ENCODE measurements at places on chromosomes 16 and 17.

DNA sequence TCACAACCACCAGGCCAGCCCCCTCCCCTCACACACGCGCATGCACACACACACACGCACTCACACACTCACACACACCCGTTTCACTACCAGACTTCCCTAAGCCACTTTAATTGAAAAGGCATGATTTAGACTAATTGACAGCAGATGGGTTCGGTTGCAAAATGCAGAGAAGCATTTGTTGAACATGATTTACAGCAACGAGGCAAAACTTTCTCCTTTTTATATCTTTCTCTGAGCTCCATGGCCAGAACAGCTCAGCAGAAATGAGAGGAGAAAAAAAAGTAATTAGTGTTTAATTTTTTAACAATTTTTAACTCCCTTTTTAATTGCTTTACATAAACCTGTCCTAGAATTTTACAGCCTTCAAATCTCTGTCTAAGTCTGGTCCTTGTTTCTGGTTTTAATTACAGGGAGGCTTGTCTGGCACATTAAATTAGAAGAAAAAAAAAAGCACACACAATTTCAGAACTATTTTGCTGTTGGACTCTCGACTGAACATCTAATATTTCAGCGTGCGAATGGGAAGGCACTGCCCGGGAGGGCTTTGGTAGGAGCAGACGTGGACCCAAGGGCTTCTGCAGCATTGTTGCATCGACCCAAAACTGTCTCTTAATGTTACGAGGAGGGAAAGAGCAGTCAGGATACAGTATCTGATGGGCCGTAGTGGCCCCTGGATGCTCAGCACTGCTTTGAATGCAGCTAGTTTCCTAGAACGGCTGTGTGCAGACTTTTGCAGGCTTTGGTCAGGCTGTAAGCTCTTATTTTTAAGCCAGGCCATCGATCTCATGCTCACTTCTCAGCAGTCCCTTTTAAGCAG is 255.9 kb downstream of the SOX9 start:
- no peak for DNase-seq

DNA sequence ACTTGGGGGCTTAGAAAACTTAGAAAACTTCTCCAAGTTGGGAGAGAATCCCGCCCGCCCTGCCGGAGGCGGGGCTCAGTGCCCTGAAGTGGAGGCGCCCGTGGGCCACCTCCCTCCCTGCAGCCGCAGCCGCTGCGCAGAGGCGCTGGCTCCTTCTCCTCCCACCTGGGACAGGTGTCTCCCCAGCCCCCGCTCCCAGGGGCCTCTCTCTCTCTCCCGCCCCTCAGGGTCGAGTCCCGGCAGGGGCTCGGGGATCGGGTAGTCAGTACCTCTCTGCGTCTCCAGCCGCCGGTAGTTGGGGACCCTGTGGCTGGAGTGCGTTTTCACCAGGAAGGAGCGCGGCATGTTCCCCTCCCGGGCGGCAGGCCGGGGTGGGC is 257 bp downstream of the SNAI3 start:
- no peak for DNase-seq

- no peak for DNase-seq
These were observed 299.7 kb downstream of the C16orf95 start for GRCh38 chr16:87017371-87018012.

DNA sequence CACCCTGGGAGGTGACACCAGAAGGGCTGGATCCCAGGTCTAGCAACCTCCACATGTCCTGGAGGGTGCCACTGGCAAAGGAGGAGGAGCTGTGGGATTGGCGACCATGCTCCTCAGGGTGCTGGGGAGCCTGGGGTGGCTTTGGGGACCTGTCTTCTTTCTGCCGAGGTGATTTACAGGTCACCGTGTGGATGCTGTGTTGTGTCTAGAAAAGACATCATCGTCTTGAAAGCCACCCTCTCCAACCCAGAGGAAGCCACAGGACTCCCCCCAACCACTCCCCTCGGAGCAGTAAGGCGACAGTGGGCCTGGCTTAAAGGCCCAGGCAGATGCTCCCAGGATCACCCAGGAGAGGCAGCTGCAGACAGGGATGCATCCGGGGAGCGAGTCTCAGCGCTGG is 29.7 kb upstream of the FASN start:
- DNase-seq: no peak

DNA sequence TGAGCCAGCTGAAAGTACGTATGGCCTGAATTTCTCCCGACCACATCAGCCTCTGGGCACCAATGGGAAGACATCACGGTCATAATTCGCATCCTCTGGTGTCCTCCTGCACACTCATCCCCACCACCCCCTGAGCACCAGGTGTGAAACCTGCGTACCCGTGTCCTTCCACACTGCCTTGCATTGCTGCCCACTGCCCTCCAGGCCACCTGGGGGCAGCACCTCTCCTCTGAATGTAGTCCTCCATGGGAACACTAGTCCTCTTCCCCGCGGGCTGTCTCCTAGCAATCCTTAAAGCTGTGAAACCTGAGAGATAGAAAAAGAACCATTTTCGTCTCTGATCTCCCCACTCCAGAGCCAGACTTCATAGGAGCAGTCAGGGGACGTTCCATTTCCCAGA is 125.5 kb downstream of the ZNF18 start:
- DNase-seq: no peak

DNA sequence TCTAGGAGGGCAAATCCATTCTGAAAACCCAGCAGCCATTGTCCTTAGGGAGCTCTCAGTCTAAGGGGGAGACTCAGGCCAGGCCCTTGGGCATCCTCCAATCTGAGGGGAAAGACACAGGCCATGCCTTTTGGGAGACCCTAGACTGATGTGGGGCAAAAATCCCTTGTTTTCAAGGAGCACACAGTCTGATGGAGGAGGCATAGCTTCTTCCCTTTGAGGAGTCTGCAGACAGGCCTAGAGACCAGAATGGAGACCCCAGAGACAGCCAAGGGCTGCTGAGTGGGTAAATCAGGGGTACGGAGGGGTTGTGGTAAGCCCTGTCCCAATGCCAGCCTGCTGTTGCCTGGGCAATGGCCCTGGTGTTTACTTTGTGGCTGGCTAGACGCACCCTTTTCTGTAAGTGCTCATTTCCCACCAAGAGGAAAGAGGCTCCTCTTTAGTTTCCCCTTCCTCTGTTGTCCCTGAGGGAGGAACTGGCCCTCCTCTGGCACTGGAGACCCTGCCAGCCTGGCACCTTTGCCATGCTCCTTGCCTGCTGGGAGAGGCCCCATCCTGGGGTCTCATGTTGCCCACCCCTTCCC is 19.3 kb downstream of the ARHGAP23 start:
- DNase-seq: no peak

- no peak for DNase-seq
These were observed 2.0 kb downstream of the USP36 start for GRCh38 chr17:78838574-78839005.
